KBM-7 (cell line): ENCODE measurements at places on chromosomes 5 and 9.

DNA sequence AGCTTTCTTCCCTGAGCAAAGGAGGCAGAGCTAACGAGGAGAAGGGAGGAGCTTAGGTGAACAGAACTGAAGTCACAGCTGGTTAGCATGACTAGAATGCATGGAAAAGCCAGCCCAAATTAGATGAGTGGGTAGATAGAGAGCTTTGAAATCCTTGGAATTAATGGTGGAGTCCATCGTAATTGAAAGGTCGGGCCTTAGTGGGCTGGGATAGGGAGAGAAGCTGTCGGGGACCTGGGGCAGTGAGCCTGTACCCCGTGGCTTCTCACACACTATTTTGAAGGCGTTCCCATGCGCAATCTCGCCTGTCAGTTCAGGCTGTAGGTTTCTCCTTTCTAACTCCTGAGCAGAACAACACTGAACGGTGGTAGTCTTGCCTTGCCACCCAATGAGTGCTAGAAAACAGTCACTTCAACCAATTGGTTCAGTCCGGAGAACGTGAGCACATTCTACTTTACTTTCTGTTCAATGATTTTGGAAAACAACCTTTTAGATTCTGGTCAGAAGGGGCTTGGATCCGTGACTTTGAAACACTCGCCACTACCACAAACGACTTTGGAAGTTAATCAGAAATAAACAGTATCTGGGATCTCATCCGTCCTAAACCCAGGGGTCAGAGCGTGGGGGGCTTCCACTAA, 655 bp upstream of the RAI14 start:
- peak; percentile 35 for DNase-seq

DNA sequence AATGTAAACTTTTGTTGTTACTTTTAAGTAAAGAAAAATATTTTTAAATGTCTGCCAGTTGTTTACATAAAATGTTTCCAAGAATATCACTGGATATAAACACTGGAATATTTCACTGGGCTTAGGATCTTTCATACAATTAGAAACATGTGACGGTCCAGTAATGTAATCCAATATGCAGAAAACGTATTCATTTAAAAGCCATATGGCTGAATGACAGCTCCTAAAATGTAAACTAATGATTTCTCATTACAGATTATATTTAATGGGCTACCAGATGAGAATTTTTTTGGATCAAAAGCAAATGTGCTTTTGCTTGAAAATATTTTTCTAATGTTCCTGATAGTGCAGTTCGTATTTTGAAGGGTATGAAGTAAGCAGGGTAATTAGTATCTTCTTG, 124.3 kb downstream of the TTC39B start:
- DNase-seq: no peak

- no peak for DNase-seq
These were observed 130.5 kb downstream of the FBXL17 start for GRCh38 chr5:108251350-108251749.

DNA sequence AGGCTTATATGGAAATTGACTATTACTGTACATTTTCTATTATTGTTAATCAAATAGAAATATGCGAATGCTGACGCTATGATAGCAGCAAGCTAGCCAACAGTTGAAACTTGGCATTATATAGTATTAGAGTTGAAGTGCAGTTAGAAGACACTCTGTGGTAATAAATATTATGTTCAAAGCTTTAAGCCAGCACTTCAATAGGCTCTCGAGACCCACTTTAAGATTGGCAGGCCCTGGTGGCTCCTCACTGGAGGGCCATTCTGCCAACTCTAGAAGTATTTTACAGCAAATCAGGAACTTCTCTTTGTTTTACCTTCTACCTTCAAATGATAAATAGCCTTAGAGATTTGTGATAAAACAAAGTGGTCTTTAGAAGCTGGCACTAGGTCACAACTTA, 2029.0 kb upstream of the WWC1 start:
- DNase-seq: no peak
